ENCODE measurements at places on chromosomes 16 and 17. TPM values are rescaled to one million over a fixed set of nuclear protein-coding genes. Genes with fewer than 3 reads are reported as not detected.

The PPP1R27 gene
- not detected for total RNA-seq

The TSPAN10 gene
- 3.7 TPM for total RNA-seq

The PRSS8 gene
- not detected for total RNA-seq

The COX4I1 gene
- total RNA-seq, result 673 TPM

The EVPLL gene
- not detected for total RNA-seq

The OSGIN1 gene
- not detected for total RNA-seq

The MT1E gene
- 49.5 TPM for total RNA-seq

The ADORA2B gene
- 16.0 TPM for total RNA-seq

The C17orf113 gene
- 0.05 TPM for total RNA-seq

The SLFN14 gene
- not detected for total RNA-seq

The SAMD14 gene
- total RNA-seq, result not detected

DNA sequence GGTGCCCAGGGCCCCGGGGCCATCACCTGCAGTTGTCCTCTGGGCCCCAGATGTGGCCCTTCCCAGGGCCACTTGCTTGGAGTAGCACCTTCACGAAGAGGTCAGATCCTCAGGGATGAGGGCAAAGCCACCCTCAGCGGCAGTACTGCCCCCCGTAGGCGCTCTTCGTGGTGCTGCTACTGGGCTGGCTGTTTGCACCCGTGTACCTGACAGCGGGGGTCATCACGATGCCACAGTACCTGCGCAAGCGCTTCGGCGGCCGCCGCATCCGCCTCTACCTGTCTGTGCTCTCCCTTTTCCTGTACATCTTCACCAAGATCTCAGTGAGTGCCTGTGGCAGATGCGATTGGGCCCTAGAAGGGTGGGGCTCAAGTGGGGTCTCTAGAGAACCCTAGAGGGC lies 2.6 kb downstream of the SLC5A2 start:
- DNase-seq, result no peak

DNA sequence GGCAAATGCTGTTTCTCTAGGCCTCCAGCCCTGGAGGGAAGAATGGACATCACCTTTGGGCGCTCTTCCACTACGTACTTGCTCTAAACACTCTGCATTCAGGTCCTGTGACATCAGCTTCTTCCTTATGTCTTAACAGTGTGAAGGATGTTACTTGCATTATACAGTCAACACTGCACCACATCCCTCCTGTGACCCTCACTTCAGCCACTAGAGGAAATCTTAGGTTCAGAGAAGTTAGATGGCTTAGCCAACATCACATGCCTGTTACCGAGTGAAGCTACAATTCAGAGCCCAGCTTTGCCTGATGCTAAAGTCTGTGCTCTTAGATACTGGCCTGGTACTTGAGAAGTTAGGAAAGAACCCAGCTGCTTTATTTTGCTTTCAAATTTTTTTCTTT lies 18.3 kb downstream of the UBFD1 start:
- DNase-seq, result no peak

- DNase-seq, result no peak
Measured at GRCh38 chr17:35944151-35944550, 638 bp upstream of the LYZL6 start.

GRCh38 chr17:39264119-39264518 lies 38.4 kb upstream of the STAC2 start:
- no peak for DNase-seq

- no peak for DNase-seq
Measured at GRCh38 chr17:67959510-67959909, 36.8 kb downstream of the C17orf58 start.

DNA sequence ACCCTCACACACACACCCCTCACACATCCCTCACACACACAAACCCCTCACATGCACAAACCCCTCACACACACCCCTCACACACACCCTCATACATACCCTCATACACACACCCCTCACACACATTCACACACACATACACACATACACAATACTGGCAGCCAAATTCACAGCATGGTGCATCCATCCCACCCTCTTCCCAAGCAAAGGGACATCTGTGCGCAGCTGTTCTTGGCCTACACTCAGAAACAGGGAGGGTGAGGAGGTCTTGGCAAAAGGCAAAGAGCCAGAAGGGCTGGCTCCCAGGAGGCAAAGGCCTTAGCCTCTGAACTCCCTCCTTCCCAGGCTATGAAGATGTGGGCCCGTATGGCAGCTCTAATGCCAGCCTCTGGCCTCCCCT lies 23.4 kb downstream of the C17orf67 start:
- peak; percentile 61 for DNase-seq

DNA sequence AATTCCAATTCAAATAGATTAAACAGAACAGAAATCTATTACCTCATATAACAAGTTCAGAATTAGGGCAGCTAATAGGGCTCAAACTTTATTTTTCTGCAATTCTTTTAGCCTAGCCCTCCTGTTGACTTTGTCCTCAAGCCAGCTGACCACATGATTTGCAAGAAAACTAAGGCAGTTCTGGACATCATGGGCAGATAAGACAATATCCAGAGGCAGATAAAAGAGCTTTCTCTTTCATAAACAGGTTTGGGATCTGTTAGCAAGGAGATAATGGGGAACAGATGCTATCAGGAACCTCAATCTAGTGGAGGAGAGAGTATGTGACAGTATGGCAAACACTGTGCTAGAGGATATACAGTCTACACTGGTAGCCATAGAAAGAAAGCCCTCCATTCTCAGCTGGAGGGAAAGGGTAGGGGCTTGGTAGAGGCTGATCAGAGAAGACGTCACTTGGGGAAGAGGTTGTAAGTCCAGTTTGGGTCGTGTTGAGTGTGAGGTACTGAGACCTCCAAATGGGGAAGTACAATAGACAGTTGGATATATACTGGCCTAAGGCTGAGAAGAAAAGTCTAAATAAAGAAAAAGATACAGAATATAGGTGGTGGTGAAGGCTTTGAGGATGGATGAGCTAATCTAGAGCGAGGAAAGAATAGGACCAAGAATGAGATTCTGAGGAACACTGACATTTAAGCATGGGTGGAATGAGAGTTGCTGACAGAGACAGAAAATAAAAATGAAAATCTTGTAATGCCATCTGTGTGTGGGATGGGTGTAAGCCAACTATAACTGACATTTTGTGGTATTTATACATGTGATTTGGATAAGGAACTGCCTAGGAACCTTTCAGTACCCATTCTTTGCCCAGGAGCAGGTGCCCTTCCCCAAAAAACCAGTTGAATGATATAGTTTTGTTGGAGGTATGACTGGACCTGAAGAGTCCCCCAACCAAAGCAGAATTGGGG lies 67.4 kb downstream of the CYB561 start:
- no peak for DNase-seq

DNA sequence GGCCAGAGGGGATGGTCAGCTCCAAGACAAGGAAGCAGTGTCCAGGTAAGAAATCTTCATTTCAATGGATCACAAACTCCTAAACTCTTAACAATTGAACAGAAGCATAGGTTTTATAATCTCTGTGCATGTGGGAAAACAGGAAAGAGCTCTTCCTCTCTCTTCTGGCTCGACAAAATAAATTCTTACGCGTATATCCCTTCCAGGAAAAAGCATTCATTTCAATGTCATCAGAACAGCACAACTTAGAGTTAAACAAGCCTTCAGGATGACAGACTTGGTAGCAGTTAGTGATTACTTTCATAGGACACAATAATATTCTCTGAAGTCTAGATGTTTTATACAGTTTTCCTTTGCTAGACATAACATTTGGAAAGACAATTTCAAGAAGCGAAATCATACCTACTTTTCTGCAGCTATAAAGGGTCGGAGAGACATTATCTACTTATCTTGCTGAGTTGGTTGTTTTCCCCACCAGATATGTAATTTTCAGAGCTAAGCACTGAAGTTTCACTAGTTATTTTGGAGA lies 19.3 kb upstream of the SLC35G3 start:
- DNase-seq, result no peak

DNA sequence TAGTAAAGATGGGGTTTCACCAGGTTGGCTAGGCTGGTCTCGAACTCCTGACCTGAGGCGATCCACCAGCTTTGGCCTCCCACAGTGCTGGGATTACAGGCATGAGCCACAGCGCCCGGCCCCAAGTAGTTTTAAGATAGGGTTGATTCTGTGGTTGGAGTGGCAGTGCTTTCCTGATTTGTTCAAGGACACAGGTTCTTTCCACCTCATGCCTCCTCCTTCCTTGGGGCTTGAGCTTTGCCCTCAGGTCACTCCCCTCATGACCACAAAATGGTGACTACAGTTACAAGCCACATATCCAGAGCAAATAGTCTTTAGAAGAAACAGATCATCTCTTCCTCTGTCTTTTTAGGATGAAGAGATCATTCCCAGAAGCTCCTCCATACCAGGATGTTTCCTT lies 25.3 kb upstream of the SMURF2 start:
- DNase-seq, result no peak

DNA sequence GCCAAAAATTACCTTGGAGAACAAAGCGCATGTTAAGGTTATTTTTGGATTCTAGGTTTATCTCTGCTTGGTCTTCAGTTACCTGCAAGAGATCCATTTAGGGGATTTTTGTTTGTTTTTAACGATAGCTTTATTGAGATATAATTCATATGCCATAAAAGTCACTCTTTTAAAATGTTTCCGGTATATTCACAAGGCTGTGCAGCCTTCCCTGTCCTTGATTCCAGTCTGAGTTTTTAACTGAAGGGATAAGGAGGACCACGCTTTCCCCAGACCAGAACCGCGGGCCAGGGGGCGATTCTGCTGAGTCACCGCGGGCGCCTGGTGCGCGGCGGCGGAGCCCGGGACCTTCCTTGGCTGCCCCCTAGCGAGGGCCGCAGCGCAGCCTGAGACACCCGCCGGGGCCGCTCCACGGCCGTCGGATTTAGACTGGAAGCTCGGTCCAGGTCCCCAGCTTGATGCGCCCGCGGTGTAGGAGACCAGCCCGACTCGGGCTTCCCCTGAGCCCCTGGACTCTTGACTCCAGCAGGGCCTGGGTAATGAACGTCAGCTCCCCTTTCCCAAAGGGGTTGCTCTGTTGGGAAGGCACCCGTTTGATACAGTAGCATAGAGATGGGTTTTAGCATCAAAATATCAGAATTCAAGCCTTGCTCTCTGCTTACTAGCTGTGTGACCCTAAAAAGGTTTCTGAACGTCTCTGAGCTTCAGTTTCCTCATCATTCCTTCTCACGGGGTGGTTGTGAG lies 50.0 kb upstream of the STH start:
- peak; percentile 85 for DNase-seq

GRCh38 chr17:66299711-66300110 lies 2.7 kb upstream of the PRKCA start:
- DNase-seq, result no peak

GRCh38 chr16:74192281-74192797 lies 104.3 kb upstream of the PSMD7 start:
- no peak for DNase-seq

GRCh38 chr17:41382394-41382793 lies 288 bp upstream of the KRT34 start:
- DNase-seq, result no peak

GRCh38 chr17:51461578-51462004 lies 201.2 kb downstream of the UTP18 start:
- peak; percentile 89 for DNase-seq

DNA sequence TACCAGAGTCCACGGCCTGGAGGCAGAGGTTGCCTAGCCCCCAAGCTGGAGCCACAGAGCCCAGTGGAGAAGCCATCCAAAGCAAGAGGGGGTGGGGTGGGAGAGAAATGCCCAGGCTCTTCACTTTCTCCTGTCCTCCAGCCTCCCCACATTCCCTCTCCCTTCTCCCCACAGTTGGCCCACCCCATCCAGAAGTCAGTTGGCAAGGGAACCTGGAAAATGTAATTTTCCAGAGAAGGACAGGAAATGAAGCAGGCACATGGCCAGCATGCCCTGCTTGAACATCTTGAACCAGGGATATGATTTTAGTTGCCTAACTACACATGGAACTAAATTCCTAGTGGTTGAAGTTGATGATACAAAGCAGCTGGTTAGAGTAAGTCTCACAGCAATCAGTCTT lies 73.3 kb upstream of the IRX6 start:
- DNase-seq, result peak; percentile 66

DNA sequence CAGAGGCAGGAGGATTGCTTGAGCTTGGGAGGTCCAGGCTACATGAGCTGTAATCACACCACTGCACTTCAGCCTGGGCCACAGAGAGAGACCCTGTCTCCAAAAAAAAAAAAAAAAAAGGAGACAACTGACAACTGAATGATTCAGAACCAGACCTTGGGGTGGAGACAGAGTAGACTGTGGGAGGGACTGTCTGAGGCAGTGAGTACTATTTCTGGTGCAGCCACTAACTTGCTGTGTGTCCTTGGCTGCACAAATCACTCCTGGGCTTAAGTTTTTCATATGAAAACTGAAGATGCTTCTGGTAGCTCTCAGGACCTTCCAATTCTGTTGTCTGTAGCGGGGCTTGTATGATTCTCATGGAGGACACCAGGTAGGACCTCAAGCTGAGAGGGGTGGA lies 5.8 kb downstream of the ASB16 start:
- DNase-seq, result no peak

GRCh38 chr16:20243731-20244281 lies 83.5 kb downstream of the GP2 start:
- no peak for DNase-seq

- no peak for DNase-seq
Measured at GRCh38 chr16:27703545-27703944, 153.6 kb downstream of the KATNIP start.

- no peak for DNase-seq
Measured at GRCh38 chr16:54453871-54454270, 167.3 kb upstream of the IRX3 start.

GRCh38 chr16:11087691-11088073 lies 143.3 kb downstream of the CLEC16A start:
- DNase-seq, result no peak

DNA sequence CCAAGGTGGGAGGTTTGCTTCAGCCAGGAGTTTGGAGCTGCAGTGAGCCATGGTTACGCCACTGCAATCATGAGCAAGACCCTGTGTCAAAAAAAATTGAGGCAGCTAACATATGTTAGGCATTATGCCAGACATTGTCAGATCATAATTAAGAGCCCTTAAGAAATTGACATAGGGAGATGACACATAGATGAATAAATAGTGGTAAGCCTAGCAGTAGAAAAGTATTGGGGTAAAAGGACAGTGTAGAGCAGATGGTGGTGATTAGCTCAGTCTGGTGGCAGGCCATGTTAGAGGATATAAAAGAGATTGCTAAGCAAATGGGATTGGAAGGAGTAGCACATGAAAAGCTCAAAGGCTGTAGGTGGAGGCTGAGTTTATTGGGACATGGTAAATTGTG lies 22.6 kb downstream of the SRCAP start:
- no peak for DNase-seq
